ENCODE measurements at places on chromosomes 4 and X.

DNA sequence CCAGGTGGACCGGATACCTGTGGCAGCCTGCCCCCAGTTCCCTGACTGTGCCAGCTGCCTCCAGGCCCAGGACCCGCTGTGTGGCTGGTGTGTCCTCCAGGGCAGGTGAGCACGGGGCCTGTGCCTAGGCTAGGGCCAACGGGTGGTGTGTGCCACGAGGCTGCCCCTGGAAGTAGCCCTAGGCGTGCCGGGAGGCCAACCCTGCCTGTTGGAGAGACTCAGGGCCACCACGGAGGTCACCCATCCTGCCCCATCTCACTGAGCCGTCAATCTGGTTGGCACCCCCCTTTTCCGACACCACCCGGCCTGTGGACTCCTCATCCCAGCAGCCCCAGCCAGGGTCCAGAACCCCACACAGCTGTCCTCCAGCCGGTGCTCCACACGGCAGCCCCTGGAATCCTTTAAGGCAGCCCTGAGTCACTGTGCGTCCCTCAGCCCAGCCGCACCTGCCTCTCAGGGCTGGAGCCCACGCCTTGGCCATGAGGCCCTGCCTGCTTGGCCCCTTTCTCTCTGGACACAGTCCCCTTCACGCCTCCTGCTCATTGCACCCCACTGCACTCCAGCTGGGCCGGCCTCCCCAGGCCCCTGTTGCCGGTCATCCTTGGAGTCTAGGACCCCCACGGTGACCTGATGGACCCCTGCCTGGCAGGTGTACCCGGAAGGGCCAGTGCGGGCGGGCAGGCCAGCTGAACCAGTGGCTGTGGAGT lies 5.3 kb downstream of the PLXNB3 start:
- no peak for DNase-seq

- no peak for DNase-seq
Measured at GRCh38 chrX:32825009-32825408, 386.3 kb downstream of the DMD start.

GRCh38 chrX:14864631-14865030 lies 8.2 kb downstream of the FANCB start:
- no peak for DNase-seq

GRCh38 chr4:98480535-98480934 lies 177.9 kb downstream of the TSPAN5 start:
- DNase-seq, result no peak

DNA sequence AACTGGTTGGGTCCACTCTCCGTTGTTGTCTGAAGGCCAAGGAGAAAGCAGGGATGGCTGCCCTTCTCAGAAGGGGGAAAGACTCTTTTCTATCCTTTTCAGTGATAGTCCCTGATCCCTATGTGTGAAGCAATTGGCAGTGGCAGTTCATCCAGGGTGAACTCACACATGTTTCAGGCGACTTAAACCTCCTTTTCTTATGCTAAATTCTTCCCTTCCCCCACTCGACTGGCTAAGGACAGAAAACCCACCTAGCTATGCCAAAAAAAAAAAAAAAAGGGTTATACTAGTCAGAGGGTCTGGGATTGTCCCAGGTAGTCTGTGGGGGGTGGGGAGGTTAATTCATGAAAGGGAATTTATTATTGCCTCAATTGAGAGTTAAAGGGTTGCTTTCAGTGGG lies 12.2 kb upstream of the ZNF280C start:
- DNase-seq, result no peak

GRCh38 chr4:45475548-45475947 lies 648.3 kb downstream of the GABRG1 start:
- no peak for DNase-seq

GRCh38 chrX:46844913-46845312 lies 8.1 kb downstream of the RP2 start:
- no peak for DNase-seq

GRCh38 chr4:163309466-163309865 lies 22.9 kb downstream of the NPY1R start:
- DNase-seq, result no peak

- DNase-seq, result no peak
Measured at GRCh38 chr4:146645921-146646320, 7.2 kb downstream of the POU4F2 start.

Data from T-helper 22 cell (primary cell).